ENCODE measurements at places on chromosomes 7 and 10. TPM values are rescaled to one million over a fixed set of nuclear protein-coding genes. Genes with fewer than 3 reads are reported as not detected.

Gene CD36
- 35.6 TPM for total RNA-seq

Gene PDZD7
- 2.4 TPM for total RNA-seq

Gene ANKRD30A
- not detected for total RNA-seq

Gene TUBAL3
- total RNA-seq = not detected

Gene FXYD4
- total RNA-seq = not detected

GRCh38 chr7:123539871-123540270 is 5.5 kb upstream of the IQUB start:
- H3K36me3 ChIP-seq = no peaks in the 10 kb centered on the region
- H3K4me1 ChIP-seq = no peaks in the 10 kb centered on the region
- H3K27ac ChIP-seq = no peak overlapping the region
- DNase-seq = no peak
- no peak overlapping the region for H3K4me3 ChIP-seq

- H3K4me3 ChIP-seq = no peak overlapping the region
- H3K4me1 ChIP-seq = no peaks in the 10 kb centered on the region
- H3K36me3 ChIP-seq = no peaks in the 10 kb centered on the region
- peak overlapping the region; percentile 31 for H3K27ac ChIP-seq
These were observed 41.2 kb upstream of the PTPRZ1 start for GRCh38 chr7:121831801-121832200.

DNA sequence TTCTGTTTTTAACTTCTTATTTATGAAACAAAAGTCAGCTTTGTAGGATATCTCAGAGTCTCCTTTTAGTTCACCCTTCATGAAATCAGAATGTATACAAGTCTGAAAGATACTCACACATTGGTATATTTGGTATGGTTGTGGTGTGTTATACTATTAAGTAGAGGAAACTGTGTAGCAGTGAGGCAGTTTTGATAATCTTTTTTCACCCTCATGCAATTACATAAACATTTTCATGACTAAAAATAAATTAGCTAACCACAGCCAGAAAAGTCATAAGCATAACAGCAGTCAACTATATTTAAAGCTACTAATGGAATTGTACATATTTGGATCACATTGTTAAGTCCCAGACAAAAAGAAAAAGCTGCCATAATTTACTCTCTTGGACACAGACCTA is 62.1 kb downstream of the FAM185A start:
- no peaks in the 10 kb centered on the region for H3K36me3 ChIP-seq
- H3K27me3 ChIP-seq = no peaks in the 10 kb centered on the region
- no peak for DNase-seq
- H3K4me1 ChIP-seq = no peaks in the 10 kb centered on the region
- no peak overlapping the region for H3K27ac ChIP-seq

- DNase-seq = no peak
- no peak overlapping the region for H3K27ac ChIP-seq
- no peaks in the 10 kb centered on the region for H3K27me3 ChIP-seq
- no peak overlapping the region for H3K4me3 ChIP-seq
These were observed 1.4 kb upstream of the DOCK1 start for GRCh38 chr10:126903656-126904360.

DNA sequence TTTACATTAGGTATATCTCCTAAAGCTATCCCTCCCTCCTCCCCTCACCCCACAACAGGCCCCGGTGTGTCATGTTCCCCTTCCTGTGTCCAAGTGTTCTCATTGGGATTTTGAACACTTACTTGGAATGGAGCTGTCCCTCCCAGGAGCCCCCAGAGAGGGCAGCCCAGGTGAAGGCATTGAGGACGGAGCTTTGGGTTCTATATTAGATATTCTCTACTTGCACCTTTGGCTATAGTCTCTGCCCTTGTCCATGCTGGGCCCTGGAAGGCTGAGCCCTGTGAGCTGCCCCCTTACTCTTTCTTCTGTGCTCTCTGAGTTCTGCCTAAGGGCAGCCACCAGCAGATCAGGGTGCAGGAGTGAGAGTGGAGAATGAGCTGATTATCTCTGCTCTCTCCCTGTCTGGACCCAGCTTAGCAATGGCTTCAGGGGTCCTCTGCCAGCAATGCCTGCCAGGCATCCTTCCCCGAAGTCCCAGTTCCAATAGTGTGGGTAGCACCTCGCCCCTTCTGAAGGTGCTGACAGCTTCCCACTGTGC is 11.2 kb downstream of the ADRA2A start:
- H3K4me3 ChIP-seq = no peak overlapping the region
- H3K27me3 ChIP-seq = no peaks in the 10 kb centered on the region
- H3K27ac ChIP-seq = no peak overlapping the region
- no peaks in the 10 kb centered on the region for H3K4me1 ChIP-seq

DNA sequence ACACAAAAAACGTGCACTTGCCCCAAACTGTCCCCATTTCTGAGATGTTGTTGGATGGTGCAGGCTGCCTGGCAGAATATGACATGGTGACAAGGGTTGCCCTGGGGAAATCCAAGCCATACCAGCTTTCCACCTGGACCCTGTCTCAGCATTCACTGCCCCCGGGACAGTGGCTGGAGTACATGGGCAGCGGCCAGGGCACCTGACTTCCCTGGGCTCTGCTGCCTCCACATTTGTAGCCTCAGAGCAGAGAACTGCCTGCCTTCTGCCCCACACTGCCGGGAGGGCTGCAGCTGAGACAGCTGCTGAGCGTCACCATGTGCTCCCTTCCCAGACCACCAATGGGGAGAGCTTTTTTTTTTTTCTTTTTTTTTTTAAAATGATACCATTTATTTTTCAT is 222.9 kb upstream of the ZNF32 start:
- no peak overlapping the region for H3K4me3 ChIP-seq
- no peak for DNase-seq
- H3K36me3 ChIP-seq = no peaks in the 10 kb centered on the region
- peaks cover 12% of the 10 kb centered on the region for H3K4me1 ChIP-seq
- H3K27me3 ChIP-seq = no peaks in the 10 kb centered on the region

DNA sequence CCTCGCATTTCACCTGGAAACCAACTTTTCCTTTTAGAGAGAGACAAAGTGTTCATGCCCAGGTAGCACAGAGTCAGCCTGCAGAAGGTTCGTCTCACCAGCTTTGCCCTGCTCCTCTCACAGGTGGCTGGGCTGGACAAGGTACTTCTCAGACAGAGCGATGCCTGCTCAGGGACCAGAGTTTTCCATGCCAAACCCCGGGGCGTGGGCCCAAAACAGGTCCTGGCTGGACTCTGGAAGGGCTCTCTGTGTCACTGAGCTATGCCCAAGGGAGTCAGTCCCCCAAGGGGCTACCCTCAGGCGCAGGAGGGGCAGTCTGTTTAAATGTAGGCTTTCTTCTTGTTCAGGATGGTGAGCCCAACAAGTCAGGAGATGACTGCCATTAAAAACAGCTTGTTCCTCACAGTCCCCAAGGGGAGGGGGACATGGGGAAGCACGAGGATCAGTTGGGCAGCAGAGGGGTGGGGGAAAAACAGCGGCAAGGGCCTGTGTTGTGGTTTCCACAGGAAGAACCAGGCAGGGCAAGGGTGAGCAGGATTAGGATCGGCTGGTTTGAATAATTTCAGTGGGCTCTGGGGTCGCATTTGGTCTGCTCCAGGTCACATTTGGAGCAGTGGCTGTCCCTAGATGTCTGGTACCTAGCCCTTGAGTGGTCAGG is 55.5 kb upstream of the FIGNL1 start:
- H3K4me1 ChIP-seq = no peaks in the 10 kb centered on the region
- no peaks in the 10 kb centered on the region for H3K36me3 ChIP-seq
- no peaks in the 10 kb centered on the region for H3K27me3 ChIP-seq

GRCh38 chr10:68032113-68032512 is 43.0 kb downstream of the HERC4 start:
- no peaks in the 10 kb centered on the region for H3K4me1 ChIP-seq
- H3K27me3 ChIP-seq = no peaks in the 10 kb centered on the region
- no peaks in the 10 kb centered on the region for H3K36me3 ChIP-seq
- H3K27ac ChIP-seq = no peak overlapping the region
- no peak for DNase-seq
- H3K4me3 ChIP-seq = no peak overlapping the region

DNA sequence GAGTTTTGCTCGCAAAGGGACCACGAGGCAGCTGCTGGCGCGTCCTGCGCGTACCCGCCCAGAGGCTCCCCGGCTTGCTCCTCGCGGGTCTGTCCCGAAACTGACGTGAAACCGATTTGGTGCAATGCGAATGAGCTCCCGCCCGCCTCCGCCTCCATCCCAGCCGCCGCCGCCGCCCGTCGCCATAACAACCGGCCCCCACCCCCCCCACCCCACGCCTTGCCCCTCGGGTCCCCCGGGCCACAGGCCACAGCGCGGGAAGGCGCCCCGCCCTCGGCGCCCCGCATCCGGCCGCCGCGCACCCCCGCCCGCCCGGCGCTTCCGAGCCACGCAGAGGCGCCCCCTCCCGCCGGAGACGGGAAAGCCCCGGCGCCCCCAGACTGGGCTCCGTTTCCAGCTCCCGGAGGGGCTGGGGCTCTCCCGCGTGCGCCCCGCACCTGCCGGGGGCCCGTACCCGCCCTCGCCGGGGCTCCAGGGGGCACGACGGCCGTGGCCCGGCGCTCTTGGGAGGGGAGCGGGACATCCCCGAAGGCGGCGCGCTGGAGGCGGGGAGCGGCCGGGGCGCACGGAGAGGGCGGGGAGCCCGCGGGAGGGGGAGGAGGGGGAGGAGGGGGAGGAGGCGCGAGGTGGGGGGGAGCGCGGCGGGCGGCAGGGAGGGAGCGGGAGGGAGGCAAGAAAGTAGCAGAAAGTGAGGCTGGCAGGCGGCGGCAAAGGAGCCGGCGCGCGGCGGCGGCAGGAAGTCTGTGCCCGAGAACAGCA is at the start of gene CAMK1D:
CAMK1D (plus strand) TSS at position 678 of the 759 bp plus-strand sequence.
- H3K36me3 ChIP-seq = no peaks in the 10 kb centered on the region
- peak; percentile 94 for DNase-seq
- no peaks in the 10 kb centered on the region for H3K27me3 ChIP-seq
- peak within 1 kb of the TSS; percentile 95 for H3K27ac ChIP-seq
- peak within 1 kb of the TSS; percentile 87 for H3K4me3 ChIP-seq

- peak; percentile 67 for DNase-seq
- no peaks in the 10 kb centered on the region for H3K36me3 ChIP-seq
- no peaks in the 10 kb centered on the region for H3K27me3 ChIP-seq
- H3K4me3 ChIP-seq = no peak overlapping the region
- H3K4me1 ChIP-seq = peaks cover 36% of the 10 kb centered on the region
These were observed 12.8 kb downstream of the CRYGN start for GRCh38 chr7:151426904-151427704.

DNA sequence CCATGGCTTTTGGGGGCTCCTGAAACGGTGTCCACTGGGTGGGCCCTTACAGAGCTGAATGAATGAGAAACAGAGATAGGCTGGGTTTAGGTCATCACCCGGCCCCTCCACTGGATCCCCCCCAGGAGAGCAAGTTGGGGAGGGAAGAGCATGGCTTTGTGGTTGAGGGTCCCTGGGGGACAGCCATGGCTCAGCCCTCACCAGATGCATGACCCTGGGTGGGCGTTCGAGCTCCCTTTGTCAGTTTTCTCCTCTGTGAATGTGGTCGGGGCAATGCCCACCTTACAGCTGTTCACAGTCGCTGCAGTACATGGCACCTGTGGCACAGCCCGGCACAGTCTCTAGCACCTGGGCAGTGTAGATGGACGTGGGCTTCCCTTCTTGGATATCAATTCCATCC is 40.6 kb upstream of the CXCL12 start:
- H3K36me3 ChIP-seq = no peaks in the 10 kb centered on the region
- no peak for DNase-seq

GRCh38 chr7:107641676-107642075 is 19.0 kb upstream of the SLC26A4 start:
- DNase-seq = no peak
- H3K27me3 ChIP-seq = no peaks in the 10 kb centered on the region
- no peak overlapping the region for H3K4me3 ChIP-seq
- no peaks in the 10 kb centered on the region for H3K4me1 ChIP-seq

GRCh38 chr7:70595755-70596597 is 536.0 kb upstream of the GALNT17 start:
- no peak for DNase-seq
- no peaks in the 10 kb centered on the region for H3K27me3 ChIP-seq
- H3K4me3 ChIP-seq = no peak overlapping the region
- no peaks in the 10 kb centered on the region for H3K36me3 ChIP-seq
- H3K27ac ChIP-seq = no peak overlapping the region

Measured in sigmoid colon (tissue), 7 donors.